T-helper 9 cell (primary cell): ENCODE measurements at places on chromosomes 11 and 22.

DNA sequence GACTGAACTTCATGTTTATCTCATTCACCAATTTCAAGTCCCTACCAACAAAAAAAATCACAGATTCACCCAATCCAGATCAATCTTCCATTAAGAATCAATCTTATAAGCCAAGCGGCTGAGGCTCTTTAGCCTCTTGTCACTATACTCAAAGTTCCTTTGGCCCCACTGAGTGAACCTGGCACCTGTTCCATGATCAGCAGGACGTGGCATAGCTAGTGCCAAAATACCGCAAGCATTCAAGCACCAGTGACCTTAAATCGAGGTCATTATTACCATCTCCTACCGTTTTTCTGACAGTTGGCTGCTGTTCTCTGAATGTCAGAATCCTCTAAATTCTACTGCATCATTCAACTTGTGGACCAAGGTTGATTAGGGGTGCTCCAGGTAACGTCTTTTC is 141.2 kb downstream of the CADM1 start:
- DNase-seq: no peak

DNA sequence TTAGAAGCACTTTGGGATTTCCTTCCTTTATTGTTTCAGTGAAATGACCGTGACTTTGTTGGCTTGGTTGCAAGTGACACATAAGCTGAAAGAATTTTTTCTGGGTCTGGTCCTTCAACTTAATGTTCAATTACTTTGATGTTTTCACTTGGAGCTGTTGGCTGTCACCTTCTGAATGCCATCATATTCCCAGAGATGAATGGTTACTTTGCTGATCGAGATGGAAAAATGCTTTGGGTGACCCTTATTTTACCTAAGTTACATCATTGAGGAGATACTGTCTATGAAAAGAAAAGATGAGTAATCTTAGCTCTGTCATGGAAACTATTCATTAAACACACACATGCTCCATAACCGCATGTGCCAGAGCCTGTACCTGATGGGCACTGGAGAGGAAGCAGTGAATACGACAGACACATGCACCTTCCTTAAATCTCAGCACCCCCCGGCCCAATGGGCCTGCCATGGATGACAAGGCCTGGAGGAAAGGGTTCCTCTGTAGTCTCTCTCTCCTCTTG is 76.9 kb downstream of the TENM4 start:
- DNase-seq: no peak

DNA sequence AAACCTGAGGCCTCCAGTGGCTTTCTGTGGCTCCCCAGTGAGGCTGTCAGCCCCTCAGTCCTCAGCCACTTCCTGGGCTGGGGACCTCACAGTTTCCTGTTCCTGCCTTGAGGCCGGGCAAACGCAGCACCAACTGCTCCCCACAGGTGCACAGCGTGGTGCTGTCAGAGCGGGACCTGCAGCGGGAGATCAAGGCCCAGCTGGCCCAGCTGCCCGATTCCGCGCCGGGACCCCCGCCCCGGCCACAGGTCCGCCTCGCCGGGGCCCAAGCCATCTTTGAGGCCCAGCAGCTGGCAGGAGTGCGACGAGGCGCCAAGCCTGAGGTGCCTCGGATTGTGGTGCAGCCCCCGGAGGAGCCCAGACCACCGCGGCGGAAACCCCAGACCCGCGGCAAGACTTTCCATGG is 5.4 kb downstream of the TBC1D10C start:
- DNase-seq: peak; percentile 60

DNA sequence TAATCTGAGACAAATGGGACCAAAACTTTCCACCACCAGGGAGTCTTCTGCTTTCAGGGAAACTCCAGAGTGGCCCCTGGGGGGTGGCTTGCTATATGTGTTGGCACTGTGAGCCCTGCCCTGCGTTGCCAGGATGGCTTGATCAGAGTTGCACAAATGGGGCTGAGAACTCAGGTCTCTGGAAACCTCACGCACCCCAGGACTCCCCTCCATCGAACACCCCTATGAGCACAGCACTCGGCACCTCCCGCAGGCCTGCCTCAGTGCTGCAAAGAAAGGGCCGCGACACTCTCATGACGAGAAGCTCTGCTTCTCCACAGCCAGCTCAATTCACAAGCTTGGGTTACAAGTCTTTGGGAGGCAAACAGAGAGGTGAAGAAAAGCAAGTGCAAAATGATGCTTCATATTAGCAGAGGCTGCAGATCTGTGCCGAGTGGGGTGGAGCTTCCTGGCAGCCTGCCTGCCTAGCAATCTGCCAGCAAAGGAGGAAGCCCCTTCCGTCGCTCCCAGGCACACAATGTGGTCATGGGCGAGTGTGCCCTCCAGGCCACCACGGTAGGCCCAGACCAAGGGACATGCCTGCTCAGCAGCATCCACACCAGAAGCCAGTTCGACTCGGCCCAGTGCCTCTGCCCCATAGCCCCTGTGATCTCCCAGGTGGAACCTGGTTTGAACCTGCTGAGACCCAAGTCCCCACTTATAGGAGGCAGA is 55.7 kb downstream of the MYH9 start:
- DNase-seq: peak; percentile 40

GRCh38 chr11:111494040-111494439 is 18.1 kb downstream of the BTG4 start:
- no peak for DNase-seq

- DNase-seq: no peak
Measured at GRCh38 chr11:134640536-134640935, 228.5 kb upstream of the B3GAT1 start.

GRCh38 chr11:66451663-66452062 is 13.0 kb upstream of the MRPL11 start:
- DNase-seq: no peak

GRCh38 chr11:96340555-96340885 is 2.5 kb downstream of the MAML2 start:
- no peak for DNase-seq

DNA sequence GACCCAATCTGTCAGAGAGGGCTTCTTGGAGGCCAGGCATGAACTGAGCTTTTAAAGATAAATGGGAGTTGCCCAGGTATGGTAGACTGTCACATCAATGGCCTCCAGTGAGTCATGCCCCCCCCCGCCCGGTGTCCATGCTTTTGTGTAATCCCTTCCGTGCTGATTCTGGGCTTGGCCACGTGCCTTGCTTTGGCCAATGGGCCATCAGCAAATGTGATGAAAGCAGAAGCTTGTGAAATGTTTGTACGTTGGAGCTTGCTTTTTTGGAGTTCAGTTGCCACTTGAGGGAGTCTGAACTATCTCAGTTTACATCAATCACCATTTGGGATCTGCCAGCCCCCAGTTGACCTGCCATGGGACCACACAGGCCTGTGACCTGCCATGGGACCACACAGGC is 4.3 kb upstream of the THY1 start:
- no peak for DNase-seq

GRCh38 chr11:97461934-97462333 is 1072.1 kb downstream of the JRKL start:
- no peak for DNase-seq

GRCh38 chr11:73542175-73542574 is 55.7 kb downstream of the FAM168A start:
- DNase-seq: no peak

GRCh38 chr11:41307296-41308080 is 152.0 kb downstream of the LRRC4C start:
- no peak for DNase-seq

- DNase-seq: no peak
Measured at GRCh38 chr11:45922425-45923082, at the start of gene LARGE2. LARGE2 (plus strand) TSS chr11:45922656; CDS start chr11:45922883, 227 bp downstream.

GRCh38 chr11:6876914-6877313 is 489 bp downstream of the OR10A4 start:
- DNase-seq: no peak

DNA sequence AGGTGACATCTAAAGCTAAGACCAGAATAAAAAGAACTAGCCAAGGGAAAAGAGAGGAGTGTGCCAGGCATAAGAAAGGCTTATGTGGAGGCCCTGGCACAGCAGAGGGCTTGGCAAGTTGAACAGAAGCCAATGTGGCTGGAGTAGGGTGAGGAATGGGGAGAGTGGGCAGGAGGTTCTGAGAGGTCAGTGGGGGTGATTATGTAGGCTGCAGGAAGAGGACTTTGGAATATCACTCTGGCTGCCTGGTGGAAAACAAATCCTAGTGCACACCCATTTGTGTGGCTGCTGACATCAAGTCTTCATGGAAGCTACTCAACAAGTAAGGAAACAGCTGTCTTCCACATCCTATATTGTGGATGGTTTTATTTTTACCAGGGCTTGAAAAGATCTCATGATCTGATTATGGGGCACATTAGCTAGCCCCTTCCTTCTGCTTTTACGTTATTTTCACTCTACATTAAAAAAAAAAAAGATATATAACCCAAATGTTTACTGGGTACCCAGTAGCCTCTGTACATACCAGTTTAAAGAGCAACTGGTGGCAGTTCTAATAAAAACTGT is 3.4 kb downstream of the MRPL16 start:
- DNase-seq: no peak

- no peak for DNase-seq
Measured at GRCh38 chr22:26797910-26798309, 140.5 kb downstream of the MIAT start.
